NCI-H82 (cell line): ENCODE measurements at places on chromosomes 6 and 20.

GRCh38 chr20:49948809-49949507 lies 12.8 kb downstream of the RNF114 start:
- no peak for DNase-seq

GRCh38 chr20:40331807-40332560 lies 357.1 kb downstream of the MAFB start:
- DNase-seq, result no peak

DNA sequence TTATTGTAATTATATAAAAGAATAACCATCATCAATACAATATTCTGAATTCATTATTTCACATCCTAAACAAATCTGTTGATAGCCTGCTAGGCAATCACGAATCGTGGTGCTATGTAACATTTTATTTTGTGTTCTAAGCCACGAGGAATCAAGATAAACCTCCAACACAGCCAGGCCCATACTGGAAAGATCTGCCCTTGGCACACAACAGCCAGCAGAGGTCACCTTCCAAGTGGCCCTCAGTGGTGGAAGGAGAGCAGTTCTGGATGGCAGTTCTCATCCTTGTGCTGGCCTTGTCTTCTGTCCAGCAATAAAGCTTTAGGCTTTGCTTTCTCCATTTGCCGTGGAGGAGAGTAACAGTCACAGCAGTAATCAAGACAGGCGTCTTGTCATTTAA lies 13.2 kb downstream of the ZNF831 start:
- no peak for DNase-seq

GRCh38 chr20:1937316-1937976 lies 42.2 kb downstream of the SIRPA start:
- no peak for DNase-seq
